ENCODE measurements at places on chromosomes 2 and 18.

DNA sequence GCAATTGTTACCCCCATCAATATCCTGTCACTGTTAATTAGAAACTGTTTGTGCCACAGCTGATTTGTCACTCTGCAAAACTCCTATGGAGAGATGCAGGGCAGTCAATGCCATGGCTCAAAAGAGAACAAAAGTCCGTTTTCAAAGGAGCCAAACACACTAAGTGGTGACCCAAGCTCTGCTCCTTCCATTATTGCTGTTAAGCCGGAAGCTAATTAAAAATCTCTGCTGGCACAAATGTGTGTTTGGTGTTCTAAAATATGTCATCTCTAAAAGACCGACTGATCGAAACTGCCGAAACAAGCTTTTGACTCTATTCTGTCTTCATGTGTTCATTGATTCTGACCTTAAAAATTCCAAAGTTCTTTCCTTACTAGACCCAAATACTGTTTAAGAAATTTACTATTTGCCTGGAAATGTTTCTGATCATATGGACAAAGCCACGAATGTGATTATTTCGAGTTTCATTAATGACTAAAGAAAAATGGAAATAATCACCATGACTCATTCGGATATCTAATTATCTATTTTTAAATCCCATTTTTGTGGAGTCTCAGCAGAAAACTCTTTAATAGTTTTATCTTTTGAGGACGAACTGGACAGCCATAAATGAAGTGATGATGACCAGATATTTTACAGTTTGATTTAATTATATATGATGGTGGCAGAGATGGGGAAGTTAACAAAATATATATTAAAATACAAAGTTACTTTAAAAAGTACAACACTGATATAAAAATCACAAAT, 287.6 kb downstream of the SOCS6 start:
- DNase-seq, result no peak

DNA sequence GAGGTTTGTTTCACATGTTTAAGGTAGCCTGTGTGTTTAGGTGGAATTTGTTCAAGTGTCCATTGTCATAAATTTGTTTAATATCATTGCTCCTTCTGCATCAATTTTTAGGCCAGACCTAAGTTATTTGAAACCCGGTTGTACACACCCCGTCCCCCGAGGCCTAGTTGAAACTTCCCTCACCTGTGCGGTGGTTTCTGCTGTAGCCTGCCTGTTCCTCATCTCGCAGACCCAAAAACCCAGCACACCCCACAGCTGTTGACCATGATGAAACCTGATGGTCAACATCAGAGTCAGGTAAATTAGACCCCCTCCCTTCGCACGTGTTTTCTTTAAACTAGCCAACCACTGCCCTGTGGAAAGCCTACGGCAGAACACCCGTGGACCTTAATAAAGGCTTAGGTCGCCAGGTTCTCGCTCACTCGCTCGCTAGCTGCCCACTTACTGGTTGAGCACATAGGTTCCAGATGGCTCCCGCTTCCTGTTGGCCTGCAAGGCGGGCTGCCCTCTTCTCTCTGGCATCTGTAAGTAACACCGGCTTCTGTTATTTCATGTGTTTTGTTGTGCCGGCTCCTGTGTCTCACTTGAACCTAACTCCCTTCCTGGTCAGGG, 64.4 kb downstream of the EML6 start:
- DNase-seq, result no peak

- DNase-seq, result peak; percentile 32
These were observed 90.2 kb downstream of the EHD3 start for GRCh38 chr2:31324016-31324633.

DNA sequence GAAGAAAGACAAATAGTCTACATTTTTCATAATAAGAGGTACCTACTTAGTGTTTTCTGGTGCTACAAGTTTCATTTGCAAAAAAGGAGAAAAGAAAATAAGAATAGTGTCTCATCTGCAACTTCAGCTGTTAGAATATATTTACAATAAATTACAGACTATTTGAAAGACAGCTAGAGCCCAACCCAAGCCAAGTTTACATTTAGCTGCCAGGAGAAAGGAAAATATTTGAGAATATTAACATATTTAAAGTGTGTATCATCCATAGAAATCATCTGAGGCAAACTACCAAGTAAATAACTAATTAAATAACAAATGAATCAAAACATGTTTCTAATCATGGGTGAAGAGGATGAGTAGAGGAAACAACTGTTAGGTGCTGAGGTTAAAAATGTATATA, 209.2 kb upstream of the ZSWIM2 start:
- no peak for DNase-seq

- DNase-seq, result peak; percentile 79
These were observed 263.2 kb downstream of the TGIF1 start for GRCh38 chr18:3713166-3713565.

DNA sequence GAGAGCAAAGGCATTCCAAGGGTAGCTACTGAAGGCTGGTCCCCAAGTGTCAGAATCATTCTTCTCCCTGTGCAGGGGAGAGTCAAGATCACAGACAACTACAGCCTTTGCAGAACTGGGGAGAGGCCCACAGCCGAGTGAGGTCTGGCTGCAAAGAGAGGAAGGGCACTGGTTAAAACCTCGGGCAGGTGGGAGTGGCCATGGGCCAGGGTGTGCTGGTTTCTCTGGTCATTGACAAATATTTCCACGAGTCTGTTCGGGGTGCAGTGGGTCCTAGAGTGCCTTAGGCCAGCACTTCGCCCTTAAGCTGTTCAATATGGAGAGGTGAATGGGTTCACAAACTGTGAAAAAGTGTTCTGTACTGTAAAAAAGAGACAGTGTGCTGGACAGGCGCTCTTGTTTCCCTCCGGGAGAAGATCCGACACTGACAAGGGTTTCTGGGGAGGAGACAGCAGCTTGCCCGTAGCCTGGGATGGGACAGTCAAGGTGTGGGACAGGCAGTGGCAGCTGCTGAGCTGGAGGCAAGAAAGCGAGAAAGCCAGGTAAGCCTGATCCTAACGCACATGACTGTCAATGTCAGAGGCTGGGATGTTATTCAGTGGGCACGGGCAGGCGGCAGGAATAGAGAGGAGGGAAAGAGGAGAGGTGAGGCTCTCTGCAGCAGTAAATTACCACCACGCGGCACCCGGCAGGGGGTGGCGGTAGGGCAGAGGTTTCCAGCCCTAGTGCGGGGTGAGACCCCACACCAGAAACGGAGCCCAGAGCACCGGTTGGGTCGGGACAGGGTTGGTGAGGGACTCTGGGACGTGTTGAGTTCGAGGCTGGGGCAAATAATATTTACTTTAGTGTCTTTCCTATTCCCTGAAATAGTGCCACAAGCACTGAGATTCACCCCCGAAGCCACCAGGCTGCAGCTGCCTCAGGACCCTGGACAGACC, 2.0 kb downstream of the NPPC start:
- no peak for DNase-seq

DNA sequence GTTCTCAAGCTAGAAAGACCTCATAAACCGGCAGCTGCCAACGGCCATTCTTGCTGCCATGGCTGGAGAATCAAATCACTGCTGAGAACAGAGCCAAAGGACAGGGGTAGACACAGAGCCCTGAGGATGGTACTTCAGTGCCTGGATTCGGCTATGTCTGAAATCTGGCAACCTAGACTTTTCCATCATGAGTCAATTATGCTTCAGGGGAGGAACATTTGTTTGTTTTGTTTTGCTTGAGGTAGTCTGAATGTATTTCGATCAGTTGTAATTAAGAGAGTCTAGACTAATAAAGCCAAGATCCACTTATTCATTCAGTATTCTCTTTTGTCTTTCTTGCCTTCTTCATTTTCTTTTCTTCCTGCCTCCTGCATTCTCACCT, 122.8 kb upstream of the SH3BP4 start:
- DNase-seq, result no peak

- no peak for DNase-seq
These were observed 235.4 kb downstream of the NDUFA10 start for GRCh38 chr2:239789711-239790110.

DNA sequence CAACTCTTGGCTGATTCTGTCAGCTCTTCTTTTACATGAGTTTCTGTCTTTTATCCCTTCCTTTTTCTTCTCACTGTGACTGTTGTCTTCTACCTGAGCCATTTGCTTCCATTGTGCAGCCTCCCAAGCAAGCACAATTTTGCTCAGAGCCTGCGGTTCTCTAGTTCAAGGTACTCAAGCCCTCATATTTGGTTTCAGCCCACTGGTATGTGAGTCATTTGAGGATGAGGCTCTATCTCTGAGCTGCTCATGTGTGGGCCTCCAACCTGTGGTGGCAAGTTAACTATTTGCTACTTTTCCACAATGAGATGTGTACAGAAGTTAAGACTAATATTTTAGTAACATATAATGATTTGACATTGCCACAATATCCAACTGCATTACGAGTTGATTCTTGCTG, 183.0 kb downstream of the PHLPP1 start:
- no peak for DNase-seq

- DNase-seq, result no peak
These were observed 108.5 kb upstream of the BOD1L2 start for GRCh38 chr18:57038395-57038794.

DNA sequence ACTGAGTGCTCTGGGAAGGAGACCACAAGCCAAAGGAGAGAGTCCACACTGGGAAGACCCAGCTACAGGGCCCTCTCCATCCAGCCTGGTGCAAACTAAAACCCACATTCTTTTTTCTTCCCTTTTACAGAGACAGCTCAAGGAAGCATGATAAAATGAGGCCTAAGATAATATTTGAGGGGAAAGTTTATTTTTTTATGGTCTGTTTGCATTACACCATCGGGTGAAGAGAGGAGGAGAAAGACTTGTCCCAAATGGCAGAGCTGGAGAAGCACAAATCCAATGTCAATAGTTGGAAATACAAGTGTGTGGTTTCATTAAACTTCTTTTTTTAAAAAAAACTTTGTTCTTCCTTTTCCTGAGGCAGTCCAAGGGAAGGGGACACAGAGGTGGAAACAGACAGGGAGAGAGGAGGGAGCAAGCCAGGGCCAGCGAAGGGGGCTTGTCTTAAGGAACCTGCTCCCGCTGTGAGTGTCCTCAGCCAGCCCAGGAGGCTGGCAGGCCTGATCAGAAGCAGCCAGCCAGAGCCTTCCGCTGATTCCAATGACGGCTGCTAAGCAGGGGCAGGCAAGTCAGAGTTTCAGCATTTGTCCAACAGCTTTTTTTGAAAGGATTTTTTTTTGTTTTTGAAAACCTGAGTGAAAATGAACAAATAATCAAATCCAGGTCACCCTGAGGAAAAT, 203.8 kb upstream of the SIX2 start:
- no peak for DNase-seq

DNA sequence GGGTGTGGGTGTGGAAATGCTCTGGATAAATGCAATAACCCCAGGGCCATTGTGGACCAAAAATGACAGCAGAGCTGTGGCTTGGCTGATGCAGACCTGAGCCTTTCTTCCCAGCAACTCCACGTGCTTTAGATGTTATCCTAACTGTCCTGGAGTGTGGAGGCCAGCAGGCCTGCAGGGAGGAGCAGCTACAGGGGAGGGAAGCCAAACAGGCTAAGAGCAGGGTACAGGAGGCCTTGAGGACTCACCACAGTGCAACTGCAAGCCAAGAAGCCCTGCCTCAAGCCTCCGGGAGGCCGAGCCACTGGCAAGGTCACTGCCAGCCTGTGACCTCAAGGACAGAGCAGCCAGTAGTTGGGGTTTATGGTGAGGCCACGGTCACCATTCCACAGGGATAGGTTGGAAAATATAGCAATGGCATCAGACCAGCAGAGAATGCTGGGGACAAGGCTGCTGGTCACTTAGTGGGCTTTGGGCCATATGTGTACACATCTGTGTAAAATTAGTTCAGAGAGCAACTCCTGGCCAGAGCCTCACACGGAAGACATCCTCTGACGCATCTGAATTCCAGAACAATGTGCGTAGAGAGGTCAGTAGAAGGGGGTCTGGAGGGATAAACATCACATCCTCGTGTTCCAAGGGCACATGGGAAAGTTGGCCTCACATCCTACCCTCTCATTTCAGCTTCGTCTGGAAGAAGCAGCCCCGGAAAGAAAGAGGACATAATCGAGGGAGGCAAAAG, 76.2 kb upstream of the UPP2 start:
- no peak for DNase-seq

- DNase-seq, result peak; percentile 58
These were observed 36.0 kb upstream of the TTC27 start for GRCh38 chr2:32591669-32592463.

DNA sequence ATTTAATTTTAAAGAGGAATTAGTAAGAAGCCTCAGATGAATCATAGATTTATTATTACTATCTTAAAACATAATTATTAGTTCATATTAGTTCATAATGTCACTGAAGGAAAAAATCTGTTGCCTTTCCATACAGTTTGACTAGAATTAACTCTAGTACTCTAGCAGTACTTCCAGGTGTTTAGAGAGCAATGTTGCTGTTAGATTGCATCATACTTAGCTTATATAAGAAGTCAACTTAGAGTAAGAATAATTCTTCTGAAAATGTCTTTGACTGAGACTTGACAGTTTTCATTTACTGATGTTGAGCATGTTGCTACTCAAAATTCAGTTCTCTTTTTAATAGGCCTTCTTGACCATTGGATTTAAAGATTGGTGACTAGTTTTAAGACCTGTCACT, 4.7 kb downstream of the RAB3GAP1 start:
- DNase-seq, result no peak

DNA sequence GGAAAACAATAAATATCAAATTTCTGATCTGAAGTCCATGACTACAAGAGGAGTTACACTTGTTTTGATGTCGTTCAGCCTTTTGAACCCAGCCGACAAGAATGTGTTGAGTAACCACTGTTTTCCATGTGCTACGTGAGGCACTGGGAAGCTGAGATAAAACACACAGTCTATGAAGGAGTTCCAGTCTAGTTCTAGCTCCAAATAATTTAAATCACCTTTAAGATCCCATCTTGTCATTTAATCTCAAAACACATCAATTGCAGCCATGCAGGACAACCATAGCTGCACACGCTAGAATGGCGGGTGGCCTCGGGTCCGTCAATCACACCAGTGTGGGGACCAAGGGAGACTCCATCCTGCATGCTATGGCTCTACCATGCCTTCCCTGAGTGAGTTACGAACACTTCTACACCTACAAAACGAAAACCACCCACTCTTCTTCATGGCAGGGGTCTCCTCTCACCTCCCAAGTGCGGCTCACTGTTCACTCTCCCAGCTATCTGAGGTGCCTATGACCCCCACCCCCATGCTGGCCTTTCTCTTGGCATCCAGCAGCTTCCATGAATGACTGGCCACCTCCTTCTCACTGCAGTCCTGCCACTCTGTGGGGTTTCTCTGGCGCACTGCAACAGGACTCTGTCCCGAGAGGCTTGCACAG, 3.8 kb downstream of the FHL2 start:
- no peak for DNase-seq

- DNase-seq, result no peak
These were observed 51.3 kb downstream of the SERTAD2 start for GRCh38 chr2:64602436-64602835.

Measured in MV-4-11 (cell line).